Stimulated activated CD4-positive, alpha-beta T cell treated with anti-CD3 and anti-CD28 coated beads, Interleukin-12 subunit alpha, Interleukin-12 subunit beta, amount 100 ng/mL, for 4 hours (primary cell): ENCODE measurements at places on chromosomes 6 and 20.

DNA sequence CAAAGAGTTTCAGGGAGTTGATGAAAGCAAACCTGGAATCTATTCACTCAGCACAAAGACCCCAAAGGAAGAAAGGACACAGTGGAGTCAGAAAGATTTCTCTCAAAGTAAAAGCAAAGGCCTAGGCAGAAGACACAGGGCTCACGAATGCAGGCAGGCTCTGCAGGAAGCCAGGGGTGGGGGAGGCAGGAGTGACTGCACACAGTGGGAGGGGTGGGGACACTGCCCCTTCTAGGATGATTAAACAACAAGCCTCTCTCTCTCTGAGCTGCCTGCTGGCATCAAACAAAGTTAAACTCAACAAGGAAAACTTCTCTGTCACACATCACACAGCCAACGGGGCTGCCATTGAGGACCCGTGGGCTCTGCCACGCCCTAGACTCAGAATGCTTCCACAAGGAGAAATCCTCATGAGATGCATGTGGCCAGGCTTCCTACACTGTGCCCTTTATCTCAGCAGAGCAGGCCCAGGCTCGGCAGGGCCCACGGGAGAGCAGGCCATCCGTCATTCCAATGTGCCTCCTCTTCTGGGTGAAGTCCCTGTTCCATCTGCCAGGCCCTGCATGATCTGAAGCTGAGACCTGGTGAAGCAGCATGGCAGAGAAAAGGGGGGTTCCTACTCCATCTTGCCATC lies 70.1 kb downstream of the RAMACL start:
- no peak for DNase-seq

DNA sequence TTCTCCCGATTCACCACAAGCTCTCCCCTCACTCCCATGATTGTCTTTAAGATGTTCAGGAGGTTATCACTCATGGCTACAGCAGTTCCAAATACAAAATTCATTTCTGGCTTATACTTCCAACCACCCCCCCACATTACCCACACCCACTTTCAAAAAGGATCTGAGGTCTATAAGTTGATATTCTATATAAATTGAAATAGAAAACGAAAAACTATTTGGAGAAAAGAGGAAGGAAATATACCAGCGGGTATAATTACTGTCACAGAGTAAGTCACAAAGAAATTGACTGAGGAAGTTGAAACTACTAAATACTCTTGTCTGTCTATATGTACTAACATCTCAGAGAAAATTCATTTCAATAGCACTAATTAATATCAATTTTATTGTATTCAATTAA lies 112.7 kb upstream of the TNFAIP3 start:
- no peak for DNase-seq

- DNase-seq, result no peak
Observed at GRCh38 chr6:24931296-24931695, 4.5 kb downstream of the RIPOR2 start.

DNA sequence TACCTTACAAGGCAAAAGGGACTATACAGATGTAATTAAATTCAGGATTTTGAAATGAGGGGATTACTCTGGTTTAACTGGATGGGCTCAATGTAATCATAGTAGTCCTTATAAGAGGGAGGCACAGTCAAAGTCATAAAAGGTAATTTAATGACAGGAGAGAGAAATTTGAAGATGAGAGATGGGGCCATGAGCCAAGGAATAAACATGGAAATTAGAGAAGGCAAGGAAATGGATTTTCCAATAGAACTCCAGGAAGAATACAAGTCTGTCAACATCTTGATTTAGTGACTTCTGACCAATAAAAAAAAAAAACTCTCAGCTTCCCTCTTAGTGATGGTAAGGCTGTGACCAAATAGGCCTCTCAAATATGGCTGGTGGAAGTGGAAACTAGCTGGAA lies 101.9 kb upstream of the BEND3 start:
- no peak for DNase-seq

GRCh38 chr6:31763619-31763940 lies 1.1 kb downstream of the SAPCD1 start:
- DNase-seq, result no peak

DNA sequence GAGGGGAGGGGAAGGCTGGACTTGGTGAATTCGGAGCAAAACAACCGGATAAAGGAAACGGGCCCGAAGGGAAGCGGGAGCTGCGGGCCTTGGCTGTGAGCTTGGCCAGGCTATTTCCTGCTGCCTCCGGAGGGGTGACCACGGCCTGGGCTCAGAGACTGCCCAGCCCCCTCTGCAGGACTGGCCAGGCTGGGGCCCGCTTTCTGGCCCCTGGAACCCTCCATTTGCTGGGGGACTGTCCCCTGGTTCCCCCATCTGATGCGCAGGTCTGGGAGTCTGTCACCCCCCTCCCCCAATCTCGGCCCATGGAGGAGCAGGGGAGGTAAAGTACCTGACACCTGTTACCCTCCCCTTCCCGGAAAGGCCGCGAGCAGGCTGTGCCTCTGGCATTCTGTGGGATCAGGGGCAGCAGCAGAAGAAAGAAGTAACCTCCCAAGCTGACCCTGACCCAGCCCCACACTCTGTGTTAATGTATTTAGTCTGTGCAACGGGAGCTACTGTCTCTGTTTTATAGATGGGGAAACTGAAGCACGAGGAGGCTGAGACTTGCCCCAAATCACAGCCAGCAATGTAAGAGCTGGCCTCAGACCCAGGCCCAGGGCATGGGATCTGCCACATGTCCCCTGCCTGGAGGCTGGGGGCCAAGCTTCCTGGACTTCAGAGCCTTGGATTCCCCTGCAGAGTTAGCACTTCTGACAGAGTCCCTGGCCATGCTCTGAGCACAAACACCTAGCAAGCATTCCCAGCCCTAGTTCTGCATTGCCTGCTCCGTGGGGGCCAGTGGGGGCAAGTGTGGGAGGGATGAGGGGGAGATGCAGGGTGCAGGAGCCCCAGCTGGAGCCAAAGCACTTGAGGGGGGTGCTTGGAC lies 3.5 kb downstream of the C20orf204 start:
- no peak for DNase-seq
